ENCODE measurements at places on chromosomes 6 and 20. TPM values are rescaled to one million over a fixed set of nuclear protein-coding genes. Genes with fewer than 3 reads are reported as not detected.
A peak's percentile ranks its signal among the peaks of the same experiment; 100 is the strongest.

Gene MRPS26
- 39.4 TPM for polyA plus RNA-seq

Gene LZTS3
- polyA plus RNA-seq, result 8.3 TPM

Gene MATN4
- polyA plus RNA-seq, result 0.09 TPM

Gene SCRT2
- polyA plus RNA-seq, result not detected

Gene SMOC2
- 9.7 TPM for polyA plus RNA-seq

Gene ROMO1
- 65.3 TPM for polyA plus RNA-seq

Gene MTFR2
- polyA plus RNA-seq, result 3.3 TPM

Gene PABPC1L
- polyA plus RNA-seq, result 110 TPM

GRCh38 chr6:21741221-21742109, 147.9 kb downstream of the SOX4 start:
- no peak for DNase-seq

DNA sequence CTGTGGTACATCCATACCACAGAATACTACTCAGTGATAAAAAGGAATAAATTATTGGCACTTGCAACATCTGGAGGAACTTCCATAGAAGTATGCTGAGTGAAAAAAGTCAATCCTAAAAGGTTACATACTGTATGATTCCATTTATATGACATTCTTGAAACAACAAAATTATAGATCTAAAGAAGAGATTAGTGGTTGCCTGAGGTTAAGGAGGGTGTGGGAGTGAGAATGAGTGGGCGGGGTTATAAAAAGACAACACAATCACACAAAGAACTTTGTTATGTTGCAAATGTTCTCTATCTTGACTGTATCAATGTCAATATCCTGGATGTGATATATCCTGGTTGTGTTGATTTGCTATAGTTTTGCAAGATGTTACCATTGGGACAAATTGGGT, 21.2 kb downstream of the SNRPB start:
- DNase-seq, result no peak

DNA sequence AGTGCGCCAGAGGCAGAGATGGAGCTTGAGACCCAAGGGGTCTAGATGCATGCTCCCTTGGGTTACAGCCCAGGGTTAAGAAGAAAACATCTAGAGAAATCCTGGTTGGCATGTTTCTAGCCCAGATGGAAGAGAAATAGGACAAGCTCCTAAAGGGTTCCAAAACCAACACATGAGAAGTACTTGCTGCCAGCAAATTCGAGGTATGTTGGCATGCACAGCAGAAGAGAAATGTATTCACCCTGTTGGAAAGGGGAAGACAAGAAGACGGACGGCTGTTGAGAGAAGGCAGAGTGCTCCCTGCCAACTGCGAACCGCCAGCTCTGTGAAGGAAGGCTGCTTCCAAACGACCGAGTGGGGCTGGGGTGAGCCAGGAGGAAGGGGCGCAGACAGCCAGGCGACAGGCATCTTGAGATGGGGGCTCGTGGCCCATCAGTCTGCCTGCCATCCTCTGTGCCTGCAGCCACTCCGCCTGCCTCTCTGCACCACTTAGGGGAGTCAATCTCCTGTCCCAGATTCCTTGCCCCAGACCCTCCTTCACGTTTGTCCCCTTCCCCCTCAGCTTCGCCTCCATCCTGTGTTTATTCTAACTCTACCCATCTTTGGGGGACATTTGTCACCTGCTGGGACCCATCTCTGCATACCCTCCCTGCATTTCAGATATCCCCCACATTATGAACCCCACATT, 249.2 kb downstream of the CDC5L start:
- DNase-seq, result no peak

GRCh38 chr20:20448881-20449280, 81.0 kb downstream of the INSM1 start:
- no peak for DNase-seq

DNA sequence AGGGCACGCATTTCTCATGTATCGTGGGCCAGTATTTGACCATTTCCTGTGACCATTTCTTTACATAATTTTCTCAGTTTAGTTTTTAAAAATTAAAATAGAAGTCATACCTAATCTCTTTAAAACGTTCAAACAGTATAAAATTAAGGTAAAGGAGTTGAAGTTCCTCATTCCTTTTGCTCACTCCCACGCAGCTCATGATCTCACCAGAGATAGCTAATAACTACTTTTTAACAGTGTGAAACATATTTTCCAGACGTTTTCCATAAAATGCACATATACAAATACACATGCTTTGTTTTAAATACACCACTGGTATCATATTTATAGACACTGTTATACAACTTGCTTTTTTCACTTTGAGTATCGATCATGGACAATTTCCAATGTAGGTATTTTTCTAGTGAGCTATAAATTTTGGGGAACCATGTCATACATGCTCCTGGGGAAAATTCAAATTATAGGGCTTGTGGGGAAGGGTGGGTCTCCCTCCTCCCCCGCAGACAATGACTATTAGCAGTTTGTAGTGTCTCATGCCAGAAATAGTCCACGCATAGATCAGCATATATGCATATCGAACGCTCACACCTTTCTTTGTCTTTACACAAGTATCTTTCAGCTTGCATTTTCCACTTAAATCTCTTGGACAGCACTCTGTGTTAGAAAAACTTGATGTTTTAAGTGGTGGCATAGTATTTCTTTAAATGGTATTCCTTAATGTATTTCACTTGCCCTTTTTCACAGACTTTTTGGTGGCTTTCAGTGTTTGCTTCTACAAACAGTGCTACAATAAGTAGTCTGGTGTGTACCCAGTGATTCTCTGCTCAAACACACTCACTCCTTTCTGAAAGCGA, 145.5 kb upstream of the ZNF217 start:
- DNase-seq, result no peak

- DNase-seq, result no peak
Measured at GRCh38 chr6:26358511-26358981, 6.5 kb upstream of the BTN3A2 start.

- DNase-seq, result peak; percentile 79
Measured at GRCh38 chr6:42279966-42280629, 62.4 kb upstream of the MRPS10 start.

DNA sequence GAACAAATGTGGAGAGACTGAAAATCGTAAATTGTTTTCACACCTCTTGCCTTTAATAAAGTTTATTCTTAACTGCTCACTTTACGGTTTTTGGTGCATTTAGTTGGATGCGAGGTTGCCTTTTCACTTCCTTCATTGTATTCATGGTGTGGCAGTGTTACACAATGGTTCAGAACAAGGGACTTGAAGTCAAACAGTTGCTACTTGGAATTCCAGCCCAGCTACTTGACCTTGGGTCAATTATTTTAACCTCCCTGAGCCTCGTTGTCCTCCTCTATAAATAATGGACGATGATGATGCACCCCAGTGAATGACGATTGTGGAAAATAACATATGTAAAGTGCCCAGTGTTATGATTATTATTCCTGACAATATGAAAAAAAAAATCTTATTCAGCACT, 72.3 kb downstream of the CARMIL1 start:
- no peak for DNase-seq

- DNase-seq, result no peak
Measured at GRCh38 chr6:119858901-119859300, 509.3 kb upstream of the MAN1A1 start.

GRCh38 chr6:16884526-16884925, 123.3 kb upstream of the ATXN1 start:
- no peak for DNase-seq

DNA sequence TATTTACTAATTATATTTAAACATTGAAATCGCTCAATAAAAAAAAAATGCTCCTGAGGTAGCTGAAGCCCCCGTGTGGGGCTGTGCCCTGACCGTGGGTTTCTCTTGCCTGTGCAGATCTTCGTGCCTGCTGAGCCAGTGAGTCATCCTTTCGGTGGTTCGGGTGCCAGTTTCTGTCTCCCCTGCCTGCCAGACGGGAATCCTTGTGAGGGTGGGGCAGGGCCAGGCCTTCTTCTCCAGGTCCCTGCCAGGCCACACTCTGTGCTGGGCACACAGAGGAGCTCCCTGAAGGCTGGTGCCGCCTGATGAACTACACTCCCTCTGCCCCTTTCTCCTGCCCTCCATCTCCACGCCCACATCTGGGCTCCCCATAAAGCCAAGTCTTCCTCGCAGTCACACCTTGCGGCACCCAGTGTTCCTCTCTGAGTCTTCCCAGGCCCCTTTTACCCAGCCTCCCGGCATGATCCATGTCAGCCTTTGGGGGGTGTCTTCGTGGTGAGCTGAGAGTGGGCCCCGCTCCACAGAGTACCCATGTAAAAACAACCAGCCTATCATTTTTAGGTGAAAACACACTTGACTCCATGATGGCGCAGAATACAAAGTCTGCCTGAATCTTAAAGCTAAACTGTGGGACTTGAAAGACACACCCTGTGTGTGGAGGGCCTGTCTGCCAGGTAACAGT, 19.3 kb downstream of the FGD2 start:
- no peak for DNase-seq

- DNase-seq, result no peak
Measured at GRCh38 chr6:127102299-127102698, 16.2 kb upstream of the RSPO3 start.

All from right lung (tissue), 10 donors.